ENCODE measurements at places on chromosomes 11 and 22. TPM values are rescaled to one million over a fixed set of nuclear protein-coding genes. Genes with fewer than 3 reads are reported as not detected.

GALNT18 gene
- 240 TPM for total RNA-seq

THOC5 gene
- total RNA-seq: 21.1 TPM

RASL10A gene
- 1.5 TPM for total RNA-seq

IL10RA gene
- total RNA-seq: not detected

GGT5 gene
- total RNA-seq: 1.8 TPM

CST6 gene
- total RNA-seq: 0.22 TPM

MEI1 gene
- total RNA-seq: 0.40 TPM

SPDYC gene
- total RNA-seq: not detected

IFITM10 gene
- total RNA-seq: 0.44 TPM

GRAMD1B gene
- 6.3 TPM for total RNA-seq

SLC17A6 gene
- not detected for total RNA-seq

OR56A1 gene
- total RNA-seq: not detected

ACCS gene
- total RNA-seq: 2.8 TPM

CARD18 gene
- total RNA-seq: not detected

All from lung microvascular endothelial cell (primary cell).